ENCODE measurements at places on chromosomes 4 and X.

DNA sequence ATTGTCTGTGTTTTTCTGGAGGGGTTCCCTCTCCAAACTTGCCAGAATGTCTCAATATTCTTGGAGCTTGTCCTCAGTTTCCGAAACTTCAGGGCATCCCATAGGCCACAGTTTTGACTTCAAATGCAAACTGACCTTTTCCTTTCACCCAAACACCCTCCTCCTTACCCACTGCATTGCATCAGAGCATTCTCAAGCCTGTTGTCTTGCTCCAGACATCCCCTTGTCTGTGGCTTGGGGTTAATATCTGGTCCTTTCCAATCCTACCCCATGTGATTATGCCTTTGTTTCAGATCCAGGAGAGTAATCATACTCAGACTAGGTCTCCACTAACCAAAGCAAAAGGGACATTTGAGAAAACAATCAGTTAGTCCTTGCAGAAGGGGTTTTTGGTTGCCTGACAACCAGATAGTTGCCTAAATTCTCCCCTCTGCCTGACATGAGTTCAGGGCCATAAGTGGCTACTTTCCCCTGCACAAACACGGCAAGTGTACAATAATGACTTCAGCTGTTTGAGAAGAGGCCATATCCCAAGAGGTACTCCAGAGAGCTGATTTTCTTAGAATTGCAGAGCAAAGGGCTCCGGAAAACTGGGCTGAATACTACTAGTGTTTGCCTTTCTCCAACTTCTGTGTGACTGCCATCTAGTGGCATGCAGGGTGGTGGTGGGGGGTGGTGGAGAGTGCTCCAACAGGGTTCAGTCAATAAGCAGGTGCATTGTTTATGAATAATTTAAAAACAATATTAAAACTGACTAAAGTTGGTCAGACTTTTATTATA, 130.2 kb downstream of the CHRDL1 start:
- DNase-seq = no peak

DNA sequence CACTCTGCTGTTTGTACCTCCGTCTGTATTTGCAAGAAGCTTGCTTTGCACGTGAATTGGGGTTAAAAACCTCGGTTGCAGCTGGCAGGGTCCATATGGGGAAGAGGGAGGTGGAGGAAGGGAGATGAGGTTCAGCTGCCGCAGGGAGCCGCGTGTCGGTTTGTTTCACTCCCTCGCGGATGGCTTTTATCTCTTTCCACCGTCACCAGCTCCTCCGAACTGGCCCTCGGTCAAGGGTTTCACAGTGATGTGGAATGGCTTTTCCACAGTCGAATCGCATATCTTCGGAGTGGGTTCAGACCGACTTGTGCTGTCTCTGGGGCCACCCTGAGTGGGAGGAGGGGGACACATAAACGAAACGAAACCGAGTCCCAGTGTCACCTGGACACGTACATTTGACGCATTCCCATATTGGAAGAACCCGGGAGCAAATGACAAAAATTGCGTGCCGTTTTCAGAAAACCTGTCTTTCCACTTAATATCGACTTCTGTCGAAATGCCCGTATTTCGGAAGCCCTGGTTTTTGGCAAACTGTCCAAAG, 929 bp downstream of the ZBTB33 start:
- no peak for DNase-seq

GRCh38 chr4:181793096-181793495, 450.1 kb upstream of the TENM3 start:
- no peak for DNase-seq

DNA sequence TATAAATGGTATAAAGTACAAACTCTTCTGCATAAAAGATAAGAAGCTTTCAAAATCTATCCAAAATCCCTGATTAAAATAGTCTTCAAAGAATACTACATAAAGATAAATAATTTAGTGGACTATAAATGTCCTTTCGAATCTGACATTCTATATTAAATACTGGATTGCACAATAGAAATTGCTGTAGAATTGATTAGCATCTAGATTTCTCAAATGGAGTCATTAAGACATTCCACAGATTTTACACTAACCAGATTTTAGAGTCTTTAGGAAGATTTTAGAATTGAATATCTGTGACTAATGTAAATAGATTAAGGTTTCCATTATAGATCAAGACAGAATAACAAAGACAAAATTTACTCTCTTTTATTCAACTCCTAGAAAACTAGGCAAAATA, 663.9 kb downstream of the STPG2 start:
- DNase-seq = no peak

Measured in stimulated activated CD8-positive, alpha-beta memory T cell treated with anti-CD3 and anti-CD28 coated beads, Interleukin-7, amount 100 ng/mL, for 1 hour (primary cell).